Ovary (tissue), 10 donors: ENCODE measurements at places on chromosomes 2 and 18. TPM values are rescaled to one million over a fixed set of nuclear protein-coding genes. Genes with fewer than 3 reads are reported as not detected.

DNA sequence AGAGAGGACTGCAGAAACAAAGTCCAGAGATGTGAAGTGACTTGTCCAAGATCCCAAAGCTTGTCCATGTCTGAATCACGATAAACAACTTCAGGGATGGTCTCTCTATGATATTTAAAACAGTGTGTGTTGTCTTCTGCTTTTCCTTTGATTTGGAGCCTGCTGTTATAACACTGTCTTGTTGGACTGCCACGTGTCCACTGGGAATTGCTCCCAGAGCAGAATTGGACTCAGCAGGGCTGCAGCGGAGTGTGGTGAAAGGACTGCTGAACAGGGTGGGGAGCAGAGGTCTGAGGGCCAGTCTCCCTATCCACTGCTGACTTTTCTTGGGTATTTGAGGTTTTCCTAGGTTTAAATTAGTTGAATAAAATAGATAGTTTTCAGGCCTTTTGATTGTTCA, 68.3 kb downstream of the IL1R2 start:
- no peak overlapping the region for H3K27ac ChIP-seq
- no peak overlapping the region for H3K4me3 ChIP-seq
- H3K27me3 ChIP-seq = no peaks in the 10 kb centered on the region

Gene C2orf15
- total RNA-seq = 0.94 TPM

DNA sequence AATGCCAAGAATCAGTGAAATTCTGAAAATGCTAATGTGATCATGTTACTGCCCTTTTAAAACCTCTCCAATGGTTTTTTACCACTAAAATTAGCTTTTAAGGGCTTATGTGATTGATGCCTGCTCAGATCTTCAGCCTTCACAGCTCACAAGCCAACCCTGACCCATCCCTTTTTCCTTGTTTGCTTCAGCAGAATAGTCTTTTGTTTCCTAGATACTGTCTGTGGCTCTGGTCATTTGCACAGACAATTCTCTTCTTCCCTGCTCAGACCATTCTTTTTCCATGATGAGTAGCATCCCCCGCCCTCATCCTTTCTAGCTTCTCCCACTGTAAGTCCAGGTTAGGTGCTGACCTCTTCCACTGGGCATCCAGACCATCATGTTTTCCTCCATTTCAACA, 164.9 kb upstream of the NT5C1B start:
- H3K4me3 ChIP-seq = no peak overlapping the region
- DNase-seq = no peak
- no peaks in the 10 kb centered on the region for H3K27me3 ChIP-seq
- no peak overlapping the region for H3K27ac ChIP-seq
- no peaks in the 10 kb centered on the region for H3K4me1 ChIP-seq
- H3K36me3 ChIP-seq = no peaks in the 10 kb centered on the region

Gene REG1B
- 10.5 TPM for total RNA-seq

- H3K27me3 ChIP-seq = no peaks in the 10 kb centered on the region
- no peak overlapping the region for H3K27ac ChIP-seq
- no peak overlapping the region for H3K4me3 ChIP-seq
- H3K36me3 ChIP-seq = no peaks in the 10 kb centered on the region
Observed at GRCh38 chr2:35651688-35652323, 703.8 kb upstream of the CRIM1 start.

Gene HOXD8
- 33.0 TPM for total RNA-seq

- peaks cover 2% of the 10 kb centered on the region for H3K4me1 ChIP-seq
- no peak for DNase-seq
- H3K27ac ChIP-seq = peak overlapping the region; percentile 3
- H3K27me3 ChIP-seq = no peaks in the 10 kb centered on the region
- H3K4me3 ChIP-seq = peak overlapping the region; percentile 81
- no peaks in the 10 kb centered on the region for H3K36me3 ChIP-seq
Observed at GRCh38 chr18:24397131-24397693, 412 bp downstream of the OSBPL1A start.

Gene TRAK2
- total RNA-seq = 20.2 TPM

- H3K4me1 ChIP-seq = no peaks in the 10 kb centered on the region
- no peak overlapping the region for H3K27ac ChIP-seq
- H3K27me3 ChIP-seq = no peaks in the 10 kb centered on the region
- H3K4me3 ChIP-seq = no peak overlapping the region
- no peaks in the 10 kb centered on the region for H3K36me3 ChIP-seq
Observed at GRCh38 chr2:1748176-1748740, 3.9 kb upstream of the PXDN start.

GRCh38 chr2:160792837-160793236, 299.2 kb upstream of the RBMS1 start:
- no peak for DNase-seq
- no peak overlapping the region for H3K27ac ChIP-seq
- H3K36me3 ChIP-seq = no peaks in the 10 kb centered on the region
- no peak overlapping the region for H3K4me3 ChIP-seq

- H3K36me3 ChIP-seq = no peaks in the 10 kb centered on the region
- no peak for DNase-seq
- H3K27me3 ChIP-seq = no peaks in the 10 kb centered on the region
- H3K4me1 ChIP-seq = no peaks in the 10 kb centered on the region
Observed at GRCh38 chr18:77139619-77140018, 7.0 kb upstream of the MBP start.

Gene TMEM178A
- 3.1 TPM for total RNA-seq

GRCh38 chr2:30655211-30655610, 152.0 kb downstream of the CAPN13 start:
- no peaks in the 10 kb centered on the region for H3K27me3 ChIP-seq
- no peak overlapping the region for H3K27ac ChIP-seq
- no peak overlapping the region for H3K4me3 ChIP-seq

GRCh38 chr2:23250371-23250770, 134.6 kb upstream of the KLHL29 start:
- H3K4me1 ChIP-seq = no peaks in the 10 kb centered on the region
- no peaks in the 10 kb centered on the region for H3K27me3 ChIP-seq
- no peak overlapping the region for H3K27ac ChIP-seq
- no peak overlapping the region for H3K4me3 ChIP-seq

DNA sequence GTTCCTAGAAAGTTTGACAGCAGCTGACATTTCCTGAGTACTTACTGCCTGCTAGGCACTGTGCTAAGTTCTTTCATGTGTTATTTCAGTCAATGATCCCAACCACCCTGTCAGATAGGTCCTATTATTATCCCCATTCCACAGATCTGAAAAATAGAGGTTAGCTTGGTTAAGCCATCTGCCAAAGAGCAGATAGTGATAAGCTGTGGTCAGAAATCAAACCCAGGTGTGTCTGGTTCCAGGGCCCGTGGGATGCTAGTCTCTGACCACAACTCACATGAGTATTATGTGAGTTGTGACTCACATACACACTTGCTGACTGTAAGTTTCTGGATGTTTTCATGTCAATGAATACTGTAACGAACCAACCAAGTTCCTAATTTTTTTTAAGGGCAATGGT, 132.0 kb upstream of the APCDD1 start:
- H3K4me3 ChIP-seq = no peak overlapping the region
- no peaks in the 10 kb centered on the region for H3K4me1 ChIP-seq
- no peak overlapping the region for H3K27ac ChIP-seq
- DNase-seq = no peak

GRCh38 chr2:159790323-159790722, 7.7 kb downstream of the CD302 start:
- peaks cover 6% of the 10 kb centered on the region for H3K4me1 ChIP-seq
- H3K27ac ChIP-seq = no peak overlapping the region
- DNase-seq = no peak
- no peak overlapping the region for H3K4me3 ChIP-seq
- H3K36me3 ChIP-seq = no peaks in the 10 kb centered on the region
